ENCODE measurements at places on chromosomes 3 and 15.

GRCh38 chr3:109927726-109928125 lies 590.4 kb upstream of the DPPA4 start:
- DNase-seq: no peak

- DNase-seq: no peak
Measured at GRCh38 chr3:169615833-169616232, 47.7 kb downstream of the MECOM start.

- DNase-seq: no peak
Measured at GRCh38 chr15:90790561-90790960, 73.4 kb downstream of the BLM start.

DNA sequence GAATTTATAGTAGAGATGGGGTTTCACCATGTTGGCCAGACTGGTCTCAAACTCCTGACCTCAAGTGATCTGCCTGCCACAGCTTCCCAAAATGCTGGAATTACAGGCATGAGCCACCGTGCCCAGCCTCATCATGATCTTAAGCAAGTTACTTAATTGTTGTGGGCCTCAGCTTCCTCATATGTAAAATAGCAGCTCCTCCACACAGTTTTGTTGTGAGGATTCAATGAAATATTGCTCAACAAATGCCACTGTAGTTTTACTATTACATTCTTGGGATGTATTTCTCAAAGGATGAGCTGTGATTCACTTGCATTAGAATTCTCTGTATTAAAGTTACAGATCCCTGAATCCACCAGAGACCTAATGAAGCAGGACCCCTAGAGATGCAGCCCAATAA lies 168.8 kb downstream of the ADAMTS9 start:
- no peak for DNase-seq

DNA sequence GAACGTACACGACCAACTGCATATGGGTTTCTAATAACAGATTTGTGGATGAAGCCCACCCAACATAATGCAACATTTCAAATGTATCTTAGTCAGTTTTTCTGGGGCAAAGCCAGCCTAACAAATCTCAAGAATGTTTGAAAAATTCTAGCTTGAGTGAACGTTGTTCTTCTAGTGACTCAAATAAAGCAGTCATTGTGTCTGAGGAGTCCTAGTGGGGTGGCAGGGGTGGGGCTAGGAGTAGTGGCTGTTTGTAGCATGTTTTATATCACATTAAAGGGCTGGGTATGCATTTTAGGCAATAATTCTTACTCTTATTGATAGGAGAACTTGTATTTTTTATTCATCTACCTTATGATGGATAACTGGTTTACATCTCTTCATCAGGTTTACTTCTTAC lies 6.0 kb downstream of the B3GNT5 start:
- no peak for DNase-seq

DNA sequence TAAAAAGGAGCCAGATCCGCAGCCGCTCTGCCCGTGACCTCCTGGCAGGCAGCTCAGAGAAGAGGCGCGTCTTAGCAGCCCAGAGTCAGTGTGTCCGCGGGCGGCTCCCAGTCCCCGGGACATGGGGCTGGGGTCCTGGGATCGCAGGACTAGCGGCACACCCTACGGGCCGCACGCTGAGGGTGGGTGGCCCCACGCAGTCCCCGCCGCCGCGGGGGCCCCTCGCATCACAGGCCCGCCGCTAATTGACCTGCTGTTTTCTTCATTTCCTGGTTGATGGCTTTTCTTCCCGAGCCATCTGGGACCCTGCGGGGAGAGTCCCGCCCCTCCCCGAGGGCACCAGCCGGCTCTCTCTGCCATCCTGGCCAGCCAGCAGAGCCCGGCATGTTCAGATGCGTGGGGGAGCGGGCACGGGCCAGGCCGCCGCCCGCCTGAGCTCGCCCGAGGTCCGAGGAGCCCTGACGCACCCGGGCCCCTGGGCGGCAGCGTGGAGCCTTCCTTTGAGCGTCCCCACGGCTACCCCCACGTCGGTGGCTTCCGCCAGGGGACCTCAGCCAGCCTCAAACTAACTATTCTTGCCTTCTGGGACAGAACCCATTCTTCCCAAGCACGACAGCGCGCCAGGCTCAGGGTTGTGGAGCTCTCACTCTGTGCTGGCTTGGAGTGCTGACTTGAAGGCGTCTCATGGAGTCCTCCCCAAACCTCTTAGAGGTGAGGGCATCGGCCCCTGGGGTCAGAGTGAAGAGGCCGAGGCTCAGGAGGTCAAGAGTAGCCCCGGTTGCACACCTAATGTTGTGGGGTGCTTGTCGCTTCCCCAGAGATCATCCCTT lies 34.6 kb upstream of the CACNA2D3 start:
- no peak for DNase-seq

GRCh38 chr3:11452312-11452711 lies 180.1 kb downstream of the ATG7 start:
- no peak for DNase-seq

DNA sequence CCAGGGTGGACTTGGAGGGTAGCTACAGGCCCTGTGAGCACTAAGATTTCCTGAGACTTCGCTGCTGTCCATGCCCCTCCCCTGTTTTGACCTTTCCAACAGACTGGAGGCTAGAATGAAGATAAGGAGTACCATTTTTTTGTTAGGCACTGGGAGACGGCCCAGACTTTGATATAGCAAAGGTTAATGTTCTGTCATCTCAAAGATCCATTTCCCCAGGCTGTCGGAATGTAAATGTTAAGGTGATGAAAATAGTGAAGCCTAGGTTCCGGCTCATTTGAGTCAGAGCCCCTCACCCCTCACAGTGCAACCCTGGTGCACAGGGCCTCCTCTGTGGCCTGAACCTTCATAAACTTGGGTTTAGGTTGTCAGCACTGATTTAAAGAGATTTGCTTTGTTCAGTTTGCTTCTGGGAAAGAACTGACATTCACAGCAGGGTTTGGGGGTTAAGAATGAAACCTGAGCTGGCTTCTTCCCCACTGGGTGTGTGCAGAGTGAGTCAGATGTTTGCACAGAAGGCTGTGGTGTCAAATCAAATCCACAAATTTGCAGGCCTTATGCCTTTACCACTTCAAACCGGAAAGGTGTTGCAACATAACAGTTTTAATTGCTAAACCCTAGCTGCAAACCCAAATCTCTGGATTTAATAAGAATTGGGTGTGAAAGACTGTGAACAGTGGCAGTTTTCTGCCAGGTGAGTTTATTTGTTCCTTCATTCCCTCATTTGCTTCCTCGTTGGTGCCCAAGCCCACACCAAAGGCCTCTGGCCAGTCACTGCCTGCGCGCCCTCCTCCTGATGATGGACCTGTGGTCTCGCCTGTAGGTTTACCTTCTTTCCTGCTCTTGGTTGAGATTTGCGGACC lies 20.6 kb upstream of the KCTD6 start:
- DNase-seq: no peak

DNA sequence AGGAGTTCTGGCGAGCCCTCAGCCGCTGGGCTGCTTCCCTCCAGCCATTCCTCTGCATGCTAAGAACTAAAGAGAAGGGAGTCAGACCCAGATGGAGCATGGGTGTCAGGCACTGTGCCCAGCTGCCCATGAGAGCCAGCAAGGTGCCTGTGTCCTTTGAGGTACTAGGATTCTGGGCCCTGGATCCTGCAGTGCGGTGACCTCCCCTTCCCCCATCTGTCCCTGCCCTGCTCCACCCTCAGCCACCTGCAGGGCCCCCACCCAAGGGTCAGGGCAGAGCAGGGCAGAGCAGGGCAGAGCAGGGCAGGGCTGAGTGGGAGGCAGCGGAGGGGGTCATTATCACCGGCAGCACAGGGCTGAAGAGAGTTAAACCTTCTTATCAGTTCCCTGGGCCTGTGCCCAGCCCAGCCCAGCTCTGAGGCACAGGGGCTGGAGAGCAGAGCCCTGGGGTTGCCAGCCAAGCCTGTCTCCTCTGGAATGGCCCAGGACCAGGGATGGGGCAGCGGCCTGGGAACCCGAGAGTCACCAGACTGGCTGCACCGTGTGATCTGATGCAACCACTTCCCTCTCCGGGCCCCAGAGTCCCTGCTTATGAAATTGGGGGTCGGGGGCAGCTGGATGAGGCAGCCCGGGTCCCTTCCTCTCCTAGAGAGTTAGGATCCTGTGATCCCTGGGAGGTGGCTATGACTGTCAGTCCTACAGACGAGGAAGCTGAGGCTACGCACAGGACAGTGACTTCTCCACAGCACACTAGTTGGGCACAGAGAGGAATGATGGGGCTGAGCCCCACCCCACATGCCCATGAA lies 17.3 kb downstream of the ZDHHC19 start:
- no peak for DNase-seq

- DNase-seq: no peak
Measured at GRCh38 chr3:49238274-49239127, 38.5 kb downstream of the C3orf62 start.

DNA sequence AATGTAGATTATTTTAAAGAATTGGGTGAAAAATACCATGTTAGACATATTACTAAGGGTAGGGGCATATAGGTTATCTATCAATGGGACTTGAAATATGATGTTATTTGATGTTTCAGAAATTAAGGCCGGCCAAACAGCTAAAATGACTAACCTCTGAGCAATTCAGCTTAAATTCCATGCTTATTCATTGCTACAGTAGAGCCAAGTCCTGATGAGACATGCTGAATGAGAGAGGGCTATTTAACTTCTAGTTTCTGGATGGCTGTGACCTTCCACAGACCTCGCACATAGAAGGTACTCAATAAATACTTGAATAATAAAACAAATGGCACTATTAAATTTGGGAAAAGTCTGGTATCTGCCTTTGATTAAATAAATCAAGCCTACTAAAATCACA lies 175.6 kb upstream of the WNT5A start:
- no peak for DNase-seq

GRCh38 chr3:100001526-100002270 lies 112.6 kb downstream of the FILIP1L start:
- no peak for DNase-seq

GRCh38 chr15:51274956-51275355 lies 63.4 kb downstream of the CYP19A1 start:
- no peak for DNase-seq

DNA sequence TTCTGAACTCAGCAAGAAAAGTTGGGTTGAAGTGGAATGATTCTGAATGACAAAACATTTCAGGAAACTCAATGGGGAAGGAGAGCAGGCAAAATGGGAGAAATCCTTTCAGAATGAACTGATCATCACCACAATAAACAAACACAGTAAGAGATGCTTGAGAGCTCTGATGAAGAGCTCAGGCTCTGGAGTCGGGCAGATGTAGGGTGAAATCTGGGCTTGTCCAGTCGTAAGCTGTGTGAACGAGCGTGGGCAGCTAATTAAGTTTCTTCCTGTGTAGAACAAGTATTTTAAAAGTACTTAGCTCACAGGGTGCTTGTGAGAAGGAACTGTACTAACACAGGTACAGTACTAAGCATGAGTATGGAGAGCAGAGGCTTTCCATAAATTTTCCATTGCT lies 406.2 kb downstream of the FOXP1 start:
- no peak for DNase-seq

GRCh38 chr3:39282057-39282456 lies 2.2 kb upstream of the CX3CR1 start:
- DNase-seq: no peak

- no peak for DNase-seq
Measured at GRCh38 chr3:177244606-177245005, 47.3 kb upstream of the TBL1XR1 start.

DNA sequence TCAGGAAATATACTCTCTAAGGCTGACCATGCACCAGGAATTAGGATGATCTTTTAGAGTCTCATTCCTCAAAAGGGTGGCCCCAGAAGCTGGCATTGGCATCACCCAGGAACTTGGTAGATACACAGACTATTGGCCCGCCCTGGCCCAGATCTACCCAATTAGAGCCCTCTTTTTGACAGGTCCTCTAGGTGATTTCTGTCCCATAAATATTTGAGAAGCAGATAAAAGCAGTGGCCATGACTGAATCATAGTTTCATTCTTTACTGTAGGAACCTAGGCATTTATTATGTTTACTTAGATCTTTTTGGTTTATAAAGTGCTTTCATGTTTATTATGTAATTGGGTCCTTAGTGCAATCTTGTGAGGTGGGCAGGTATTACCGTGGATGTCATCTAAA lies 7.6 kb downstream of the TLNRD1 start:
- DNase-seq: no peak

DNA sequence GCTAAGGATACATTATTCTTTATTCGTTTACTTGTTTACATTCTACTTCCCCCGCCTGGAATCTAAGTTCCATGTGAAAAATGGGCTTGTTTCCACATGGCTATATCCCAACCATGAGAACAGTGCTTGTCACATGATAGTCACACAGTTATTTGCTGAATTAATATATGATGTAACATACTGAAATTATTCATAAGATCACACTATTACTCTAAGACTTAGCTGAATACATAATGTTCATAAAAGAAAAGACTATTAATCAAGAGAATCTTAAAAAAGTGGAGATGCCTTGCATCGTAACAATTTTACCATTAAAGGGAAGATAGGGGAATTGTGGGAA lies 6.5 kb downstream of the PBRM1 start:
- DNase-seq: no peak

GRCh38 chr3:31250116-31250777 lies 282.5 kb upstream of the STT3B start:
- DNase-seq: no peak

DNA sequence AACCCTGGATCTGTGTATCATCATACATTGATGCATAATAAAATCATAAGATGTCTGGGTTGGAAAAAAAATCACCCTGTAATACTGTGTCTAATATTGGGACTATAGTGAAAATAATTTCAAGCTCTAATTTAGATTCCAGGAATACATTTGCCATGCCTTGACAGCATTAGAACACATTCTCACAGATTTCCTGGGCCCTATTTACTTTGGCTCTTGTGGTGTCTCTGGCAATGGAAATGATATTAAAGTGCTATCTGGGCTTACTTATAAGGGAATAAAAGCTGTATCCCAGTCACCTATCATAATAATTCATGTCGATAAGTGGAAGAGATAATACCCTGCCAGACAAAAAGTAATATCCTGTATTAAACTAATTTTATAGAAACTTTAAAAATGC lies 472.0 kb downstream of the ZPLD1 start:
- DNase-seq: no peak

GRCh38 chr3:115517457-115518050 lies 105.8 kb upstream of the GAP43 start:
- no peak for DNase-seq

GRCh38 chr3:26264708-26265107 lies 357.9 kb upstream of the LRRC3B start:
- DNase-seq: no peak

GRCh38 chr3:115663414-115663813 lies 40.1 kb downstream of the GAP43 start:
- DNase-seq: no peak

GRCh38 chr3:122033023-122033422 lies 11.0 kb upstream of the ILDR1 start:
- no peak for DNase-seq

- no peak for DNase-seq
Measured at GRCh38 chr3:80526153-80526552, 758.4 kb upstream of the ROBO1 start.

- DNase-seq: no peak
Measured at GRCh38 chr15:49734831-49735508, 114.1 kb downstream of the DTWD1 start.

Data from NCI-H187 treated with DMSO at 0.1 percent for 48 hours (cell line).